Forelimb muscle (tissue), 1 donor: ENCODE measurements at places on chromosomes 1 and 21.

DNA sequence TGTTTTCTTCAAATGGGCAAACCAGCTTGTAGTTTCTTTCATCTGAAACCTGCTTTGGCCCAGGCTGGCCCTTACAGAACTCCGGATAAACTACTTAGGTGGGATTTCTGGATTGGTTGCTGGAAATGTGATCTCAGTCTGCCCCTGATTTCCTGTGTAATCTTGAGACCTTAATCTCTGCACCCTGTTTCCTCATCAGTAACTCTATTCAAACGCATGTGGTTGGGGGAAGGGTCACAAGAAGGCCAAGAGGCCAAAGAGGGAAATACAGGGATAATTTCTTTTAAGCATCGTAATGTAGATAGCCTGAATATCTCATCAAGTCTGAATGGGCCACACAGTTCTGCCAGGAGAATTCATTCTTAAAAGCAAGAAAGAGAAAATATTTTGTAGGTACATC, 483.6 kb downstream of the LTN1 start:
- DNase-seq = no peak

- DNase-seq = no peak
Observed at GRCh38 chr1:55447488-55447887, 232.3 kb upstream of the USP24 start.

DNA sequence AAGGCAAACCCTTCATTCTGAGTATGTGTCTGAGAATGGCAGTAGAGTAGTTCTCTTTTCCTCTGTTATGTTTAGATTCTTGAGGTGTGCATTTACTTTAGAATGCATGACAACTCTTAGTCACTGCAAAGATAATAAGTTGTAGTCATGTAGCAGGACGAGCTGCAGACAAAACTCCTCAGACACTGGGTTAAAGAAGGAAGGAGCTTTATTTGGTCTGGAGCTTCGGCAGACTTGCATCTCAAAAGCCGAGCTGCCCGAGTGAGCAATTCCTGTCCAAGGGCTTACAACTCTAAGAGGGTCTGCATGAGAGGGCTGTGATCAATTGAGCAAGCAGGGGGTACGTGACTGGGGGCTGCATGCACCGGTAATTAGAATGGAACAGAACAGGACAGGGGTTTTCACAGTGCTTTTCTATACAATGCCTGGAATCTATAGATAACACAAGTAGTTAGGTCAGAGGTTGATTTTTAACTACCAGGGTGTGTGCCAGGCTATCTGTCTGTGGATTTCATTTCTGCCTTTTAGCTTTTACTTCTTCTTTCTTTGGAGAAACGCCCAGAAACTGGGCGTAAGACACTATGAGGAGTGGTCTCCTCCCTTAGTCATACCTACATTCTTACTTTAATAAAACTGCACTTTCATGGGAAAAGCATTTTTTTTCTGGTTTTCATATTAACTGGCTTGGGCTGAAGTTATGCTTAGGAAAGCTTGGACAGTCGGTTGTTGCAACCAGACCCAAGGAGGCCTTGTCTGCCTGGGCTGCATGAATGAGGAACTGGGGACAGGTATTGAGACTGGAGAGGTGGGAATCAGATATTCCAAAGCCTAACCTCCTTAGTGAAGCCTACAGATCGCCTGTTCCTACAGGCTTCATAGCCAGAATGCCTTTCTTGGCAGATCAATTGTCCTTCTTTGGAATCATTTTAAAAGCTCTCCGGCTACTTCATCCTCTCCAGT, 115.1 kb downstream of the RHOU start:
- DNase-seq = no peak

- no peak for DNase-seq
Observed at GRCh38 chr1:8047686-8048445, 21.8 kb upstream of the ERRFI1 start.

DNA sequence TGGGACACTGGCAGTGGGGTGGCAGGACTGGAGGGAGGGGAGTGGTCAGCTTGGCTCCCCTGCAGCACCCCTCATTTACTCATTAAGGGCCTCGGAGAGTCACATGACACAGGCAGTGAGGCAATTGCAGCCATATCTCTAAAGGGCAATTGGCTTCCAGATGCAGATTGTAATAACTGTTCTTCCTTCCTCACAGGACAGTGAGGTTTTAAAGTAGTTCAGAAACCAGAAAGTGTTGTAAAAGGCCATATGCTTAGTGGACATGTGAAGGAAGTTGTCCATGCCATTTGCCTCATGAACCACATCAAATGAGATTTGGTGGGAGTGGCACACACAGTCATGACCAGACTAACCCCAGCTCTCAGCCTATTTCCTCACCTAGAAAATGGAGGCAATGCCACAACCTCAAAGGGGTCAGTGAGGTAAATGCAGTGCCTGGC, 11.1 kb downstream of the MTX1 start:
- DNase-seq = no peak

- no peak for DNase-seq
Observed at GRCh38 chr1:54081306-54082270, 28.2 kb downstream of the TCEANC2 start.

DNA sequence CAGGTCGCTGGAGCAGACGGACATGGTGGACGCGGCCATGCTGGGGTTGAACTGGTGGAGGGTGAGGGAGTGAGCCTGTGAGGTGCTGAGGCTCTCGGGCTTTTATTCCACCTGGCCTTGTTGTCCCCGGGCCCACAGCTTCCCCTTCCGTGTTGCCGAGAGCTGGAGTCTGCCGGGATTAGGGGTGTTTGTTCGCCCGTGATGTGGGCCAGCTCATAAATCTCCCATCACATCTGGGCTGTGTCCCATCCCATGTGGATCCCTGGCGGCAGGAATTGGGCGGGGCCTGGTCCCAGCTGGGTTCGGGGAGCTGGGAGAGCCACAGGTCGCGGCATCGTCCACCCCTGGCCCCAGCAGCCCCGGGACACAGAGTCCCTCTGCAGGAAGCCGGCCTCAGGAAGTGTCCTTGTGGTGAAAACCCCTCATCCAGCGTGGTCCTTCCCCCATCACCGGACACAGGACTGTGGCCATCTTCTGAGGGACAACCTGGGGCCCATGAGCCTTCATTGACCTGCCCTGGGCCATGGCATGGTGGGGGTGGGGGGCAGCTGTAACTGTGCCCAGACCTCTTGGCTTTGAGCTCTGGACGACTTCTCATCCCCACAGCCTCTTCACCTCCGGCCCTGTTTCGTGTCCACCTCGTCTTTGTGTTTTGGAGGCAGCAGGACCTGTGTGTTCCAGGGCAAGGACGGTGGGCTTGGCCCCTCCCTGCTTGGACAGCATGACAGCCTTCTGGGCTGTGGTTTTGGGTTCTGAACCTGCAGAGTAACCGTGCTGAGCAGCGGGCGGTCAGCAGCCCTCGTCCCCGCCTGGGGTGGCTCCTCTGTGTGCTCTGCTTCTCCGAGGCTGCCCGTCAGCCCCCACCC, at the start of gene KRTAP10-6:
Gene KRTAP10-6 (minus strand): TSS at position 60 of the 866 bp plus-strand sequence. CDS start 21 bp downstream, at position 39.
- DNase-seq = no peak

DNA sequence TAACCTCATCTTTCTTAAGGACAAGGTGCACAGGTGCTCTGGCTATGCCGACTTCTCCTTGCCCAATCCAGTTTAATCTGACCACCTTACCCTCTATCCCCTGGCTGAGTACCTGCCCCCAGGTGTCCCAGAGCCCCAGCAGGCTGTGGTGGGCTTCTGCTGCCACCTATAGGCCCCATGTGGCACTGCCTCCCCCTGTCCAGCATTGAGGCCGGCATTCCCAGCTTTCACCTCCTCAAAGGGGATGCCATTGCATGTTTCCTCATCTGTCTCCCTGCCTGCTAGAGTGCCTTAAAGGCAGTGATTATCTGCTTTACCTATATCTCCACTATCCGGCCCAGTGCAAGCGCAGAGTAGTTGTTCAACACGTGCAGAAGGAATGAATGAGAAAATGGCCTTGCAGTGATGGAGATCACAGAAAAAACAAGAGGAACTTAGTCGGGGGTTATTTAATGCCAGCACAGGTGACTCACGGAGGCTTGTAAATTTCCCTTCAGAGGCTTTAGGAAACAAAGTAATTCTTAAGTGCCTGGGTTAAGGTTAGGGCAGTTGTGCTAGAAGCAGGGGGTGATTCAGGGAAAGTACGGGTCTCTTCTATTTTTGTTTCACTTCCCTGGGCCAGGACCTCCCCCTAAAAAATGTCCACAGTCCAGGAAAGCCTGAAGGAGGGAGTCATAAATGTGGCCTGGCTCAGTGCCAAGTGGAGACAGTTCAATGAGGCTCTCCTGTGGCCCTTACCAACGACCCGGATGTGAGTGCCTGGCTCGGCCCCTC, 131.8 kb upstream of the NGF start:
- no peak for DNase-seq

DNA sequence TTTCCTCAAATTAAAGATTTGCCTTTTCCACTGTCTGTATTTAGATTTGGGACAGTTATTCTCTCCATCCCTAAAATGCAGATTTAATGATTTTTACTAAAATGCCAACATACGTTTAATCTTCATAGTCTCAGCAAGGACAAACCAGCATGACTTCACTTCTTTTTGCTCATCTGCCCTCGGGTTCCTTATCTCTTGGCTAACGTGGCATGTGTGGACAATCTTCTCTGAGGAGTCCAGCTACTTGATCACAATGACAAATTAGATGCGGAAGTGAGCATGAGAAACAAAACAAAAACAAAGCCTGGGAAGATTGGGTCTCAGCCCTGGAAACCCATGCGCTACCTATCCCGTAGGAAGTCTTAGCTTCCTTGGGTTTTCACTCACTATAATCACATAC, 1.0 kb downstream of the MRAP start:
- no peak for DNase-seq

- no peak for DNase-seq
Observed at GRCh38 chr1:90274376-90274775, 279.5 kb downstream of the ZNF326 start.

DNA sequence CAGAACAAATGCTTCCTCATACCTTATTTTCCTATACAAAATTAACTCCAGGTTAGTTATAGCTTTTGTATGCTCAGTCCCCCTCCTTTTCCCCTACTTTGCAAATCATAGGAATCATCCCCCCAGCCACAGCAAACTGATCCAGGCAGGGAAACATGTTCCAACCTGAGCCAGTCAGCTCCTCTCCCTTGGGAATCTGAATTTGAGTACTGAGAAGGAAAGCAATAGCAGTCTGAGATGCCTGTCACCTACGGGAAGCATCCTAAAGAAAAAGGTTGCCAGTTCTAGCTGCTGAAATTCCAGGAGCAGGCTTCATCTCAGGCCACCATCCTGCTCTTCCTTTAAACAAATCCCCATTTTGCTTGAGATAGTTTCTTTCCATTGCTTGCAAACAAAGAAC, 6.9 kb downstream of the ADSS2 start:
- no peak for DNase-seq

DNA sequence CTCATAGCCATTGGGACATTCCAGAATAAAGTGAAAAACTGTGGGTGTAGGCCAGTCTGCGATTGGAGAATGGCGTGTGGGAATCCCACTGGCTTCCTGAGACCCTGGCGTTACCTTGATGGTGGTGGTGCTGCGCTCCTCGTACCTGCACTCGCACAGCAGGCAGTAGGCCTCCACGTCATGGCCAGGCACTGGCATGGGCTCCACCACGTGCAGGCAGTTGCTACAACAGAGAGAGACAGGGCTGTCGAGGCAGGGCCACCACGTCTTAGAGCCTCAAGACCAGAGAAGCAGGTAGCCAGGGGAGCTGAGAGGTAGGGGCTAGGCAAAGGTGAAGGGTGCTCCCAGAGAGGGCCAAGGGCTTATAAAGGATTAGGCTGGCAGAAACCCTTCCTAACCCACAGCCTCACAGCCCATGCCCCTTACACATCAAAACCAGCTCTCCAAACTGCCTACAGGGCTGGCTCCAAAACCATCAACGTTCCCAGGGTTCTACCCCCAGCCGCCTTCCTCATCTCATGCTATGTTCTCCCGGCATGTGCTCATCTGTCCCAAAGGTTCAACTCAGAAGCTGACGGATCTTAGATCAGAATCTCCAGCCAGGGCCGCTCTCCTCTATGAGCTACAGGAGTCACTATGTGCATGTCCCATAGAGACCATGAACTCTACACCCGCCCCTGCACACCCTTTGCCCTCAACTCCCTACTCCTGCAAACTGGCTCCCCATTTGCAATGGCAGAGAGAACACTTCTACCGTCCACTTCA, 7.5 kb downstream of the TMEM9 start:
- no peak for DNase-seq

GRCh38 chr1:235265900-235266299, 62.1 kb downstream of the ARID4B start:
- DNase-seq = no peak

GRCh38 chr1:30892671-30893073, 15.9 kb downstream of the SDC3 start:
- no peak for DNase-seq

GRCh38 chr1:202017749-202018467, 7.5 kb downstream of the ELF3 start:
- DNase-seq = no peak

- no peak for DNase-seq
Observed at GRCh38 chr1:40141878-40142535, 19.2 kb upstream of the RLF start.

- no peak for DNase-seq
Observed at GRCh38 chr1:65946960-65947359, 154.3 kb downstream of the PDE4B start.

GRCh38 chr1:46489169-46489637, 433 bp upstream of the DMBX1 start:
- no peak for DNase-seq

- DNase-seq = no peak
Observed at GRCh38 chr1:7988576-7988975, 27.1 kb downstream of the PARK7 start.

- no peak for DNase-seq
Observed at GRCh38 chr1:240004086-240004749, 87.5 kb upstream of the FMN2 start.

DNA sequence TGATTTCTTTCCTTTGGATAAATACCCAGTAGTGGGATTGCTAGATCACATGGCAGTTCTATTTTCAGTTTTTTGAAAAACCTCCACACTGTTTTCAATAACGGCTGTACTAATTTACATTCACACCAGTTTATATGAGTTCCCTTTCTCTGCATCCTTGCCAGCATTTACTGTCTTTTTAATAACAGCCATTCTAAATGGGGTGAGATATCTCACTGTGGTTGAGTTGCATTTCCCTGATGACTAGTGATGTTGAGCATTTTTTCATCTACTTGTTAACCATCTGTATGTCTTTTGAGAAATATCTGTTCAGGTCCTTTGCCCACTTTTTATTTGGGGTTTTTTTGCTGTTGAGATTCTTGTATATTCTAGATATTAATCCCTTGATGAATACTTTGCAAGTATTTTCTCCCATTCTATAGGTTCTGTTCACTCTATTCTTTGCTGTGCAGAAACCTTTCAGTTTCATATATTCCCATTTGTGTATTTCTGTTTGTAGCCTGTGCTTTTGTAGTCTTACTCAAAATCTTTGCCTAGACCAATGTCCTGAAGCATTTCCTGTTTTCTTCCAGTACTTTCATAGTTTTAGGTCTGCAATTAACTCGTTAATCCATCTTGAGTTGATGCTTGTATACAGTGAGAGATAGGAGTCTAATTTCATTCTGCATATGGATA, 7.3 kb downstream of the HENMT1 start:
- no peak for DNase-seq

DNA sequence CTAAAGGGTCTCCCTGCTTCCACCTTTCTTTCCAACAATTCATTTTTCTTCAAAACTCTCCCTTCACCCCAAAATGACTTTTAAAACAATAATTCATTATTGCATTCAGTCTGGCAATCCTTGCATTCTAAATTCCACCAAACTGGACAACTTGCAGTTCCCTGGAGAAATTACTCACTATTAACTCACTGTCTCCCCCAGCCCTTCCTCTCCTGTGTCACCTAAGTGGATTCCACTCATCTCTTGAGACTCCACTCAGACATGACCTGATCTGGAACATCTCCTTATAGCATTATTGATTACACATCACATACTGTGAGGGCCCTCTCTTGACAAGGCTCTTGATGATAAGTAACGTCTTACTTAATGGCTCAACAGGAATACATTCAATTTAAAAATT, 257.1 kb downstream of the BRINP2 start:
- no peak for DNase-seq
